ENCODE measurements at places on chromosomes 2 and 18.

- DNase-seq: no peak
These were observed 31.4 kb downstream of the HEATR5B start for GRCh38 chr2:37052600-37053332.

GRCh38 chr18:32867330-32867729, 94.5 kb upstream of the KLHL14 start:
- no peak for DNase-seq

DNA sequence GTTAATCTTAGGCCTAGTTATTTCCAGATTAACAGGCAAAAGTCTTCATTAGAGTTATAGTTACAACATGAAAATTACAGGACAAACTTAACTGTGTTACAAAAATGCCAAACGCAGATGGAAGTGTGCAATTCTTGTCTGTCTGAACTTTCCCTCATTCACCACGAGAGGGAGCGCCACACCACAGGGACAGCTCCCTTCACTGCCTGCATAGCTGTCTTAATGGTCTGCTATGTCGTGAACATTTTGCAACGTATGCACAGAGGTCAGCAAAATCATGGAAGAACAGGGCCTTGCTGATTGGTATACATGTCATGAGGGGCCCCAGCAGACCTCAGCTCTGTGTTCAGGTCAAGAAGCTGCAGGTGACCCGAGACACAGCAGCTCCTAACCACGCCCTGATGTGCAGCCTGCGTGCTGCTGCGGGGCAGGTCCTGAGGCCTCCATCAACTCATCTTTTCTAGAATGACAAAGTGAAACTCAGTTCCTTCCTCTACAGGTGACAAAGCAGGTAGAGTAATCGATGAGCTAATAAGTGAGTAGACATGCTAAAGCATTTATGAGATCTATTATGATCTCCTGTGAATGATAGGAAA, 78.8 kb upstream of the ATP8B1 start:
- DNase-seq: peak; percentile 10

- no peak for DNase-seq
These were observed 91.1 kb downstream of the ACTR3 start for GRCh38 chr2:113980946-113981345.

GRCh38 chr2:69798909-69799526, 30.4 kb upstream of the GMCL1 start:
- DNase-seq: no peak

- no peak for DNase-seq
These were observed 43.1 kb upstream of the HDAC4 start for GRCh38 chr2:239443666-239444567.

DNA sequence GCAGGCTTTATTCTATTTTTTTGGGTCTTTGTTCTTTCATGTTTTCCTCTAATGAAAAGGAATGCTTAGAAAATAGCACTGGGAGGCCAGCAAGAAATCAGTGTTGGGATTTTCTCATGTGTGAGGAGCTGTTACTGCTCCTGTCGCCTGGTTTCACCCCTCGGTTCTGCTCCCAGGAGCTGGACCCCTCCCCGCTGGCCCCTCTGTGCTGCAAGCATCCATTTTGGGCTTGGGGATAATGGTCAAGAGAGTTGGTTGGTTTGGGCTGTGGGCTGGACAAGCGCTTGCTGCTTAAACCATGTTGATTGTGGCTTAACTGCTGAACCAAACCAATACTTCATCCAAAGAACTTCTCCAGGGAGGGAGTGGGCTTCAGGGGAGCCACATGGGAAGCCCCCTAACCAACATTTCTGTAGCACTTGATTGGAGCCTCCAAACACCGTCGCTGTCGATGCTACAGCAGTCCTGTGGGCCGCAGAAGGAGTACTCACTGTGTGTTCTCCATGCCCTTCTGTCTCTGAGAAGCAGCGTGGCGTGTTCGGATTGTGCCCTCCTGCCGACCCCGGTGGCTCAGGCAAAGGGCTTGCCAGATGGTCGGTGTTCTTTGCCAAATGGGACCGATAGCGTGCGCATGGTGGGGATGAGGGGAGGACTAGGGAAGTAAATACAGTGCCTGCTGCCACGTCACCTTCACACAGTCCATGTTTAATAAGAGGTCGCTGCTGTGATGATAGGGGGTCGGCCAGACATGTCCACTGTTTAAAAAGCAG, 40.0 kb downstream of the AGAP1 start:
- no peak for DNase-seq

- DNase-seq: no peak
These were observed 1.8 kb downstream of the TLK1 start for GRCh38 chr2:171158790-171159371.

DNA sequence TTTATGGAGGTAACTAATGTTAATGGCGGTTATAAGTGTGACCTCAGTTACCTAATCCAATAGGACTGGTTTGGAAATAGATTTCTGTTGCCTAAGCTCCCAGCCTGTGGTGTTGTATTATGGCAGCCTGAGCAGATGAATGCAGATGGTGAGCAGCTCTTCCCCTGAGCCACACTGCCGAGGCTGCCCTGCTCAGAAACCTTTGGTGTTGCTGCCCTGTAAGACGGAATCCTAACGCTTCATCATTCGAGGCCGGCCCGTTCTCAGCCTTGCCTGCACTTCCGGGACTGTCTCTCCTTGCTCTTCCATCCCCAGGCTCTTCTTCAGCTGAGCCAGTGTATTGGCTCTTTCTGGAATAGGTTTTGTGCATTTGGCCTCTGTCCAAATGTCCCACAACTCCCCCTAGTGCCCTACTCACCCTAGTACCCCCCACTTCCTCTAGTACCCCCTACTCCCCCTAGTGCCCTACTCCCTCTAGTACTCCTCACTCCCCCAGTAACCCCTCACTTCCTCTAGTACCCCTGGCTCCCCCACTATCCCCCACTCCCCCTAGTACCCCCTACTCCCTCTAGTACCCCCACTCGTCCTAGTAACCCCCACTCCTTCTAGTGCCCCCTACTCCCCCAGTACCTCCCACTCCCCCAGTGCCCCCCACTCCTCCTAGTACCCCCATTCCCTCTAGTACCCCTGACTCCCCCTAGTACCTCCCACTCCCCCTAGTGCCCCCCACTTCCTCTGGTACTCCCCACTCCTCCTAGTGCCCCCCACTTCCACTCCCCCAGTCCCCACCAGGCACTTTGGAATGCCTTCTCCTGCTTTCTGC, 106.0 kb upstream of the TAF1B start:
- DNase-seq: no peak

GRCh38 chr2:209525834-209526281, 102.0 kb downstream of the MAP2 start:
- DNase-seq: no peak

DNA sequence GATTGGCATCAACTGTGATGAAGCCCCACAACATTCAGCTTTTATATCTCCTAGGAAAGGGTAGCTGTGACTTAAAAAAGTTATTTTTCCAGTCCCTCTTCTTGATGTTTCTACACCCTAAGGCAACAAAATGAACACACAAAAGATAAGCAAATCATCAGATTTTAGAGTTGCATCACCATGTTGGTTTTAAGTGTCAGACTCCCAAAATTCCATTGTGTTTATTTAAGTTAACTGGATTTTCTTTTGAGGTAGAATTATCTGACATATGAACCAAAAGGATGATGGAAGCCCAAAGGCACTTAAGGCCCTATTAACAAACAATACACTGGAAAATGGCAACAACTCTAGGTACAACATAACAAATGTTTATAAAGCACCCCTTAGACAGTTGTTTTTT, 261.7 kb upstream of the SLC39A10 start:
- no peak for DNase-seq

DNA sequence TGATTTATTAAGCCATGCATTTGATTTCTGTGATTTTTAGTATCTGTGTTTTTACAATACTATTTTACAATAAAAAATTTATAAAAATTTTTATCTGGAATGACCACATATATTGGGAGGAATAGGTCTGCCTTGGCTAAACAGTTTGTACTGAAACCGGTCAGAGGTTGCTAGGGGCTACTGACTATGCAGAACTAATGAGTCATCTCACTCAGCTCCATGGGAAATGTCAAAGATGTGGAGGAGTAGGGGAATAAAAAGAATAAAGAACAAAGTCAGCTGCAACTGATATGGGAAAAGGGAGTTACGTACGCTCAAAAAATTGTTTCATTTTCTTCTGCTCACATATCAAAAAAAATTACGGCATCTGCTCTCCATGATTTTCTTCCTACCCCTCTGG, 8.6 kb upstream of the TMEM163 start:
- no peak for DNase-seq

DNA sequence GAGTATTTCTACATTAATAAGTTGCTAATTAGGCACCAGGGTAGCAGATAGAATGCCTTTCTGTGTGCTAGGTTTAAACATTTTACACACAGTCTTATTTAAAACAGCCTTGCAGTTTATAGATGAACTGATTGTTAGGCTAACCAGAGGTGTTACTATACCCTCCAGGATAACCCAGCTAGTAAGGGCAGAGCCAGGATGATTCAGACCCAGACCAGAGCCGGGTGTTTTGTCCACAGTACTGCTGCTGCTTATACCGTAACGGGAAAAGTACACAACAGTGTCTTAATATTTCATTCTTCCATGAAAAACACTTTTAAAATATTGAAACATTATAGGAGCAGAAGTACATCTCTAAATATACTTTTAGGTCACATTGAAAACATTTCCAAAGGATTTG, 82.7 kb downstream of the MALT1 start:
- DNase-seq: no peak

GRCh38 chr2:46985512-46985911, 69.9 kb upstream of the MCFD2 start:
- DNase-seq: no peak

DNA sequence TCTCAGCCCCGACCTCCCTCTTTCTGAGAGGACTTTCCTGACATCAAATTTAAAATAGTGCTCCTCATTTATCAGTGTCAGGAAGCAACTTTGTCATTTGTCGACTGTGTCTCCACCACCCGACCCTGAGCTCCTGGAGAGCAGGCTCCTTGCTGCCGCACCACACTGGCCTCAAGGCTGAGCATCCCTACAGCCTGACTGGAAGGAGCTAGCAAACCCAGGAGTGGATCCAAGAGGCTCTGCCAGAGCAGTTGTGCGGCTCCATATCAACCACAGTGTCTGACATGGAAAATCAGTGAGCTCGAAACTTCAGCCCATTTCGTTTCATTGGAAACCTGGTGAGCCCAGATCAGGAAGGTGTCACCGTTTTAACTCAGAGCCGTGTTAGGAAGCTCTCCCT, 125.2 kb downstream of the PTGR3 start:
- no peak for DNase-seq

DNA sequence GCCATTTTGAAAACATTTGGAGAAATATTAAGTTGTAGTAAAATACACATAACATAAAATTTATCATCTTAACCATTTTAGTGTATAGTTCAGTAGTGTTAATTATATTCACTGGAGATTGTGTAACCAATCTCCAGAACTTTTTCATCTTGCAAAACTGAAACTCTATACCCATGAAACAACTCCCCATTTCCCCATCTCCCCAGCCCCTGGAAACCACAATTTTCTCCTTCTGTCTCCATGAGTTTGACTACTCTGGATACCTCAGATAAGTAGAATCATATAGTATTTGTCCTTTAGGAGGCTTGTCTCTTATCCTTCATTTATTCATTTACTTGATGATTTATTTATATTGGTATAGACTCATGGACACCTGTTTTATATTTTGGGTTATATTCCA, 392.9 kb downstream of the SETBP1 start:
- no peak for DNase-seq

GRCh38 chr2:24993406-24994145, 21.8 kb upstream of the DNAJC27 start:
- no peak for DNase-seq

DNA sequence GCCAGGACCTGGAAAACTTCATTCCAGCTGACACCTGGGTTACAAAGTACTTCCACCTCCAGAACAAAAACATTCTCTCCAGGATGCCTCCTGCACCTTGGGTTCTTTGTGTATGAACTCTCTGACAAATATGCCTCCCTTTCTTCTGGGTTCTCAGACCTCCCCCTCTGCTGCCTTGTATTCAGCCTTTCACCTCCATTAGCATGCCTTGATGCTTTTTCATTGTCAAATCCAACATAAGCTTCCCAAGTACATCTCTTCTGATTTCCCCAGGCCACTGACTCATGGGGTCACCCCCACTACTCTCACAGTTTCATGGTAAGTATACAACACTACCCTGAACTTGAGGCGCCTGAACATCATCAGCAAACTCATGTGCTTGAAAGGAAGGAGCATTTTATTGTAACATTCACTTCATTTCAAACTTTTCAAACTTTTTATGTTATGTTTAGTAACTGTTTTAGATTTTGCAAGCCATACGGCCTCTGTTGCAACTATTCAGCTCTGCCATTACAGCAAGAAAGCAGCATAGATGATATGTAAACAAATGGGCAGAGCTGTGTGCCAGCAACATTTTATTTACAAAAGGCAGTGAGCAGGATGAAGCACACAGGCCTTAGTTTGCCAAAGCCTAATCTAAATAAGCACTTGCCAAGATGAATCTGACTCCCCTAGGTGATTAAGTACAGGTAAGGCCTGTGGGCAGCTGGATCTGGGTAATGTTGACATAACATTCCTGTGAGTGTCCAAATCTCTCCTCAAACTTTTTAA, 32.5 kb upstream of the MRPS9 start:
- DNase-seq: no peak

DNA sequence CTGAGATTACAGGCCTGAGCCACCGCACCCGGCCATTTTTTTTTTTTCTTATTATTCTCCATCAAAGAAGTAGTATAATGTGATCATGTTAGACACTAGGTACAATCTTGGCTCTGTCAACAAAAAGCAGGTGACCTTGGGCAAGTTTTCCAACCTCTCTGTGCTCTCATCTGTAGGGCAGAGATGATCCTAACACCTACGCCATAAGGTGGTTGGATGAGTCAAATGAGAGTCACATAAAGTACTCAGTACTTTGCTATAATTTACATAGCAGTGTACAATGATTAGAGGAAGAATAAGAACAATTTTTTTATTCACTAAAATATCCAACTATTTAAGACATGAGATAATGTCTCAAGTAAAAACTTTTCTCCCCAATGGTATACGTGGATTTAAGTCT, 128.6 kb downstream of the TGIF1 start:
- DNase-seq: no peak

DNA sequence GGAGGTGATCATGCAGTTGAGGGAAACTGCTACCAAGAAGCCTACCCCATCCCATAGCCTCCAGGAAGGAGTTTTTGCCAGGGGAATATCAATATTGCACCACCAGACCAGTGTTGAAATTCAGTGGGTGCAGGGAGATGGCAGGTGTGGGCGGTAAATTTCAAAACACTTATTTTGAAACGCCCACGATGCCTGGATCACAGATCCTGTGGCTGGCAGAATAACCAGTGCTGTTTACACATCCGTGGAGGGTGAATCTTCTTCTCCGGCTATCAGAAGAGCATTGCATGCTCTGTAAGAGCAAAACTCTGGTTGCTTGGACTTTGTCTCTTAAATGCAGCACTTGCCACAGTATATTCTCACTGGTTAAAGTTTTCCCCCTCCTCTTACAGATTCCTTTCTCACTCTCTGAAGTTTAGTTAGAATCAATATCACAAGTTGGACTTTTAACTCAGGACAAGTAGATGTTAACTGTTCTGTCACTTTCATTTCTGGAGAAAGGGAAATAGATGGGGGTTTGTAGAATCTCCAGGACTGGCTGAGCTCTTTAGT, 70.5 kb upstream of the ZCCHC2 start:
- DNase-seq: no peak

GRCh38 chr18:70376914-70377258, 88.0 kb downstream of the SOCS6 start:
- DNase-seq: no peak

Measured in activated CD4-positive, alpha-beta T cell treated with anti-CD3 and anti-CD28 coated beads, Interleukin-2, amount 50 U/mL, for 24 hours (primary cell).